ENCODE measurements at places on chromosomes 11 and 22.
A peak's percentile ranks its signal among the peaks of the same experiment; 100 is the strongest.

- no peak for DNase-seq
These were observed 177.3 kb upstream of the SORL1-AS1 start for GRCh38 chr11:121630041-121630440.

DNA sequence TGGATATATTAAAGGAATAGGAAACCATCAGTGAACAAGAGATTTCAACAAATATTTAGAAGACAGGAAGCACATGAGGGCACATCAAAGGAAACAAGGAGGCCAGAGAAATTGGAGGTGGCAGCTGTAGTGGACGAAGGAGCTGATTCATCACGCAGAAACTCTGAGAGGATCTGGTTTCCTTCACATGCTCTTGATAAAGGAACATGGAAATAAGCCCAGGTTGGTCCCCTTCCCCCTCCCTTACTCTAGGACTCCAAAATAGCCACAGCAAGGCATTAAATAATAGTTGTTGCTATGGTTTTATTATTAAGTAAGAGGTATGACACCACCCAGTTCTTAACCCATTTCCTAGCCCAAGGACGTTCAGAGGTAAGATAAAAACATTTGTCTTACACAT lies 11.3 kb downstream of the IZUMO1R start:
- no peak for DNase-seq

DNA sequence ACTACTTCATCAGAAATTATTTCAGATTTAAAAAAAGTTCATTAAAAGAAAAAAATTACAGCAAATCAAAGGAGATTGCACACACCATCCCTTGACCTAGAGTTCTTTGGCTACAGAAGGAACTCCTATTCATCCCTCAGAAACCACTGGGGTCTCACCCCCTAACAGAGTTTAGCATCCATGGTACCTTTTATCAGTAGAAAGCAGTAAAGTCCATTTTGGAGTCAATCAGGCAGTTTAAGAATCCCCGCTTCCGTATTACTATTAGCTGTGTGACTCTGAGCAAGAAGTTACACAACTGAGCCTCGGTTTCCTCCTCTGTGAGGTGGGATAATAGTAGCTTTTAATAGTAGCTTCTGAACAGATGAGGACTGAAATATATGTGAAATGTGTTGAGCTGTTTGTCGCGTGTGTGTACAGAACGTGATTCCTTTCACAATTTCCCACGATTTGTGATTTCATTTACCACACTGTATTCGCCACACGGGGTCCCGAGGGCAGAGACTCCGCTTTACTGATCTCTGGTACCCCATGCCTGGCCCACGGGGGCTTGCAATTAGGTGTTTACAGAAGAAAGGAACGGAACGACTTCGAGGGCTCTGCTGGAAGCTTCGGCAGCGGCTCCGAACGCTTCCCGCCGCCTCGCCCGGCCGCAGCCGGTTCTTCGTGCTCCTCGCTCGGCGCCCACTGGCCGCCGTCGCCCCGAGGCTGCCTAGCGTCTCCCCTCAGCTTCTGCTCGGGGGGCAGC lies 72.5 kb upstream of the ZBED5 start:
- no peak for DNase-seq

DNA sequence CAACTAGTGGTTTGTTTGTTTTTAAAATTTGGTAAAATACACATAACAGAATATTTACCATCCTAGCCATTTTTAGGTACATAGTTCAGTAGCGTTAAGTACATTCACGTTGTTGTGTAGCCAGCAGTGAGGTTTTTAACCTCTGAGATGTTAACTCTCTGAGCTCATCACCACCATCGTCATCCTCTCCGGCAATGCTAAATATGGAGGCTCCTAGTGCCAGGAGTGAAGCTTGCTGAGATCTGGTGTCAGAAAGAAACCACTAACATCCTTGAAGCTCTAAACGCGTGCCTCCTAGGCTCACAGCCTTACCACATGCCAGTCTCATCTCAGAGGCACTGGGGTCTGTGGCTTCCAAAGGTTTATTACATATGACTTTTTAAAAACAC lies 330.2 kb upstream of the B3GAT1 start:
- no peak for DNase-seq

GRCh38 chr11:2101171-2101675 lies 38.0 kb downstream of the IGF2 start:
- DNase-seq, result no peak

DNA sequence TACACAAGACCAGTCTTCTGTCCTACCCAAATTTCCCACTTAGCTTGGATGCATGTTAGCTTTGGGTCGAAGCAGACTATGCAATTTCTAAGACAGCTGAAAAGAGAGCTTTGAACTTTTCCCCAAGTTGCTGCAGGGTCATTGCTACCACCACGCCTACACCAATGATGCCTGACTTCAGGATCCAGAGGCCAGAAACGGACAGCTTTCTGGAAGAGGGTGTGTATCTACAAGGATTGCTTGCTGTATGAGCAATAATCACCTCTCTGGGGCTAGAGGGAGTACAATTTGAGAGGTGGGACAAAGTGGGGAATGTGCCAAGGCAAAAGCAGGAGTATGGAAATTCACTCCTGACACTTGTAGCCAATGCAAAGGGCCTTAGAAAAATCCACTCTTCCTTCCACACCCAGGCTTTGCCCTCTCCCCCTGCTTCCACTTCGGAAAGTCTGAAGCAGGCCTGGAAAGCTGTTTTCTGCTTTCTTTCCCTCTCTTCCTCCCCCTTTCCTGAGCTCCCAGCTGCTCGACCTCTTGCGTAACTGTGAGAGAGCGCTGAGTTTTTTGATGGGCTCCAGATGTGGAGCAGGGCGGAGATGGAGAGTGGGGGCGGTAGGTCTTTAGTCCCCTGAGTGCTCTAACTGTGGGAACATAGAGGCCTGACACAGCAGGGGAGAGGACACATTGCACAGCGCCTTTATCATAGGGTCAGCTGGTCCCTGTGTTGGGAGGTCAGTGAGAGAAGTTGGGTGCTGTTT lies 2.1 kb upstream of the PHLDB1 start:
- no peak for DNase-seq

DNA sequence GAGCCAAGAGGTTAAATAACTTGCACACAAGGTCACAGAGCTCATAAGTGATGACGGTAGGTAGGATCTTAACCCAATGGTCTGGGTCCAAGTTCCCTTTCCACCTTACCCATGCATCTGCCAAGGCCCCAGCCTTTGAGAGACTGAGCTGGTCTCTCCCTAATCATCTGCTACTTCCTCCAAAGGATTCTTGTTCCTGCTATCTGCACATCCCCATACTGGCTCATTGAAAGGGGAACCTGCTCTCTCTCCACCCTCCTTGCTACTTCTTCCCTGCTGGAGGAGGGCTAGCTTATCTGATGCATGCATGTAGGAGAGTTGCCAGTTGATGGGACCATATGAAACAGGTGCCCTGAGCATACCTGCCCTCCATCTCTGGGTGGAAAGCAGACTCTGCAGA lies 47.7 kb downstream of the COMMD9 start:
- no peak for DNase-seq

DNA sequence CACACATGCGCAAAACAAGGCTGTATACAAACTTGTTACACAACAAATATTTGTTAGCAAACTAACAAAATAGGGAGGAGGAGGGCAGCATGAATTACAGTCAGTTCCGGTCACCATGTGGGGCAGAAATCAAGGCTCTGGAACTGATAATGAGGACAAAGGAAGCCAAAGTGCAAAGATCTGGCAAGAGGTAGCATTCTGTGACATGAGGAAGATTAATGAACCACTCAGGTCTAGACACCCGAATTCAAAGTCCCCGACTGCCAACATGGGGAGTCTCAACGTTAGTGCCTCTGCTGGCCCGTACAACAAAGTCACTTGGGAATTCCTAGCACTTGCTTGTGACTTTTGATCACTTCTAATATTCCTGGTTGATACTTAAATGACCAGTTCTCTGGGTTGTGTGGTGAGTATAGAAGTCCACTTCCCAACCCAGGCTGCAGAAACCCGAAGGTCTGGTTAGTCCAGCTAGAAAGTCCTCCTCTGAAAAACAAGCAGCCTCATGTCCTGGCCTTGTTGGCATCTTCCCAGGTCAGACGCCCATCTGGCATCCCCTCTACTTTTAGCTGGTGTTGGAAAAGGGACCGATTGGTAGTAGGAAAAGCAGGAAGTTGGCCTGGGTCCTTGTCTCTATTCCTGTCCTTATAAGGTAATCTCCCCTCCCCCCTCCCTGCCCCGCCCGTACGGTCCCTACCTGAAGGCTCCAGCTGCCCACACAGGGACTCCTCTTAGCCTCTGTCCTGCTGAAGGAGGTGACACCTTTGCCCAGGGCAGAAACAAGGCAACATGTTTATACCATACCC lies 1.6 kb downstream of the SUN2 start:
- no peak for DNase-seq

DNA sequence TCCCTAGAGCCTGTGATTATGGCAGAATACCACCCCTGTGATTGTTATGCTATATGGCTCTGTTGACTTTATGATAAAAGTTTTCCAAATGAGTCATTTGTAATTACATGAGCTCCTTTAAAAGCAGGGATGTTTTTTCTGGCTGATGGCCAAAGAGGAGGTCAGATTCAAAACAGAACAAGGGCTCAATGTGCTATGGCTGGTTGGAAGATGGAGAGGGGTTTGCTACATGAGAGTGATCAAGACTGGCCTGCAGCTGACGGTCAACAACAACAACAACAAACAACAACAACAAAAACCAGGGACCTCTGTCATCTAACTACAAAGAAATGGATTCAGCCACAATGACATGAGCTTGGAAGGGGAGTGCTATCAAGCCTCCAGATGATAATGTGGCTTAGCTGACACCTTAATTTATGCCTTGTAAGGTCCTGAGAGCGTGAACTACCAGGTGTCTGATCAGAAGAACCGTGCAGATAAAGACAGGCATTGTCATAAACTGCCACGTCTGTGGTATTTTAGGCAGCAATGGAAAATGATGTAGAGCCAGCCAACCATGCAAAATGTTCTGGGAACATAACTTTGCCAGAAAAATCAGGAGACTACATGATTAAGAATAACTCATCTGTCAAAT lies 47.2 kb downstream of the PIWIL3 start:
- DNase-seq, result no peak

GRCh38 chr22:18935889-18936529 lies at the start of gene PRODH:
TSS of gene PRODH (minus strand) at chr22:18936293. CDS start at chr22:18936287, 6 bp downstream.
- DNase-seq, result no peak

DNA sequence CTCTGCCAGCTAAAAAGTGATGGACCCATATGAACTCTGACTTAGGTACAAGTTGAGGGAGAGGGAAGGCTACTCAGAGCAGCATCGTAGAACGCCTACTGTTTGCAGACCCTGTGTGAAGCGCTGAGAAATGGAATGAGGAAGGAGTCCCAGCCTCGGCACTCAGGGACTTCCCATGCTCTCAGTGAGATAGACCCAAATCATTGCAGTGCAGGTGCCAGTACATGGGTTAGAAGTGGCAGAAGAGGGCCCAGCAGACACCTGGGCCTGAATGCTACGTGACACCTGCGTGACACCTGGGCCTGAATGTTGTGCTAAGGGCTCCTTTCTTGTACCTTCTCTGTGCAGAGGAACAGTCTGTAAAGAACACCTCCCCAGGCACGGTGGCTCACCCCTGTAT lies 2.6 kb upstream of the PDGFB start:
- no peak for DNase-seq

DNA sequence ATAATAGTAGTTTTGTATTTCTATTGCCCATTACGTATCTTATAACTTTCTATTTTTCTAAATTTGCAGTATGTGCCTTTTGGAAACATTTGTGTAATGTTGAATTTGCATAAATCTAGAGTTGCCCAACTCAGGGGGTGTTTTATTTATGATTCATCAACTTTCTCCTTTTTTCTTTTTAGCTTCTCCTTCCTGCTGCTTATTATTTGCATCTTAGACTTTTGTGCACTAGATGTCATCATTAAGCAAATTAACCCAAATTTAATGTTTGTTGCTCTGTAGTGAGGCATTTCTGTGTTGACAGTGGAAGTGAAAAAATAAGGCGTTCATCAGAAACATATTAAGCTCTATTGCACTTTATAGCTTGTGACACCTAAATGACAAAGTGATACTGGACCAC lies 56.2 kb upstream of the ZBED5 start:
- no peak for DNase-seq

- no peak for DNase-seq
These were observed 102.9 kb downstream of the CTTN start for GRCh38 chr11:70501051-70501901.

DNA sequence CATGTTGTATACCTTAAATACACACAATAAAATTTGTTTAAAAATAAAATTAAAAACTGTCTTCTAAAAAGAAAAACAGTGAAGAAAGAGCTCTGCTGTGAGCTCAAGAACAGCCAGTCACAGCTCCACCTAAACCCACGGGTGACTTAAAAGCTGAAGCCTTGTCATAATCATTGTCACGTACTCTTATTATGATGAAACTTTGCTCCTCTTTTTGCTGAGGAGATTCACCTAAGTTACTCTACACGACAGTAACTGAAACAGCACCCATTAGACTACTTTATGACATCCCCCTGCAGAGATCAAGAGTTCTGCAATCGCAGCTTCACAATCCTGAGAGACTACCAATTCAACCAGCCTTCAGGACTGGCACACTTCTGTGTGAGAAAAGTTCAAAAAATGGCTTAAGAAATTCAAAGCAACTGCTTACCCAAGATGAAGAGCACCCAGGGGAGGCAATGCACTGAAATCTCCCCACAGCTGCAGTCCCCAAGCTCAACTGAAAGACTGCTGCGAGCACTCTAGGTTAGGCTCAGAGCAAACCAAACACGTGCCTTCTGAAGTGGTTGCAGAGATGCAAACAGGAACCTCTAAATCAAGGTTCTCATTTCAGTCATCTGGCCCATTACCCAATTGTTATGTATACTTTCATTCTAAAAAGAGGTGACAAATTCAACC lies at the start of gene JAML:
Gene JAML, minus strand, starts transcription at position 501 of the 678 bp plus-strand sequence. CDS start 10,145 bp downstream, outside the sequence.
- DNase-seq, result peak; percentile 63

GRCh38 chr22:24809331-24809730 lies 3.3 kb downstream of the SGSM1 start:
- DNase-seq, result no peak

DNA sequence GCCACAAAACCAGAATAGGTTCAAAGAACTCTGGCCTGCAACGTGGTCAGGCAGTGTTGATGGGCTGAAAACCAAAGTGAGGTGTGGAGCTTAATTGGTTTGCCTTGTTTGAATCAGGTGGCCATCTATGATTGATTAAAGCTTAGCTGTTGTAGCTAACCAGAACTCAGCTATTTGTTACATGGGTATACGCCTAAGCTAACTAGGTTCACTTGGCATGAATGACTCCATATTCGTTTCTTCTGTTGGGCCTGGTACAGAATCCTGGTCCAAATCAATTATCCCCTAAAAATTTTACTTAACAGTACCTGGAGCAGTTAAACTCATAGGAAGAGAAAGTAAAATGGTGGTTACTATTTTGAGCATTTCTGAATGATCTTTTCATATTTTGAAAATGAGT lies 7.7 kb upstream of the BAIAP2L2 start:
- no peak for DNase-seq

DNA sequence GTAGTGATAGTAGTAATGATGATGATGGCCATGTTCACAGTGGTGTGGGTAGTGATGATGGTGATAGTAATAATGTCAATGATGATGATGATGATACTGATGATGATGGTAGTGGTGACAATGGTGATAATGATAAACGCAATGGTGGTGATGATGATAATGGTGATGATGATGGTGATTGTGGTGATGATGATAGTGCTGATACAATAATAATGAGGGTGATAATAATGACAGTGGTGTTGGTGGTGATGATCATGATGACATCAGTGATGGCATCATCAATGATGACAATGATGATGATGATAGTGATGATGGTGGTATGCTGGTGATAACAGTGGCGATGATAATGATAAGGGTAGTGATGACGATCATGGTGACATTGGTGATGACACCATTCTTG lies 92.3 kb downstream of the MPPED1 start:
- no peak for DNase-seq

- DNase-seq, result no peak
These were observed 3.0 kb downstream of the RHOG start for GRCh38 chr11:3837793-3838192.

- no peak for DNase-seq
These were observed 216.4 kb upstream of the PDGFD start for GRCh38 chr11:104380358-104380757.

All from T-helper 2 cell (primary cell).